Left lung (tissue), 14 donors: ENCODE measurements at places on chromosomes 12 and 14. TPM values are rescaled to one million over a fixed set of nuclear protein-coding genes. Genes with fewer than 3 reads are reported as not detected.

DNA sequence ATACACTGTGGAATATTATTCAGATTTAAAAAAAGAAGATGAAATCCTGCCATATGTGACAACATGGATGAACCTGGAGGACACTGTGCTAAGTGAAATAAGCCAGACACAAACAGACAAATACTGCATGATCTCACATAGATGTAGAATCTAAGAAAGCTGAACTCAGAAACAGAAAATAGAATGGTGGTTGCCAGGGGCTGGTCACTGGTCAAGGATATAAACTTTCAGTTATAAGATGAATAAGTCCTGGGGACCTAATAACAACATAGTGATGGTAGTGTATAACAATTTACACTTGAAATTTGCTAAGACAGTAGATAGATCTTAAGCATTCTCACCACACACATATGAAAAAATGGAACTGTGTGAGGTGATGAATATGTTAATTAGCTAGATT is 161.3 kb upstream of the TMCC3 start:
- no peaks in the 10 kb centered on the region for H3K36me3 ChIP-seq
- H3K4me3 ChIP-seq: no peak overlapping the region
- no peaks in the 10 kb centered on the region for H3K27me3 ChIP-seq
- H3K27ac ChIP-seq: no peak overlapping the region
- DNase-seq: no peak

Gene PCED1B
- 1.0 TPM for polyA plus RNA-seq

Gene IL31
- not detected for polyA plus RNA-seq

DNA sequence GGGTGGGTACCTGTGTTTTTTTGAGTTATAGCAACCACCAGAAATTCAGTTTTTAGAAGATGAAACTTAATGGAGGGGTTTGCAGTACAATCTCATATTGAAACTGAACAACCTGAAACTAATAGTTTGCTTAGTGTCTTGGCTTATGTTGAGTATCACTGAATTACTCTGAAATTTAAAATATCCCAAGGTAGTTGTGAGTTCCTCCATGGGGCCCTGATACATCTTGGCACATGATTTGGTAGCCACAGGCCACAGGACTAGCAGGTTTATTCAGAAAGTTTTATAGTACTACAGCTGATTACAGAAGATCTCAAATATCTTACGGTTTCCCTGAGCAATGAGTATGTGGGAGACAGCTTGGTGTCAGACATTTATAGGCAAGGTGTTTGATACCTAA is 10.4 kb downstream of the PTGES3 start:
- H3K27me3 ChIP-seq: no peaks in the 10 kb centered on the region
- H3K4me3 ChIP-seq: no peak overlapping the region
- H3K4me1 ChIP-seq: peaks cover 74% of the 10 kb centered on the region
- DNase-seq: no peak
- H3K27ac ChIP-seq: no peak overlapping the region

DNA sequence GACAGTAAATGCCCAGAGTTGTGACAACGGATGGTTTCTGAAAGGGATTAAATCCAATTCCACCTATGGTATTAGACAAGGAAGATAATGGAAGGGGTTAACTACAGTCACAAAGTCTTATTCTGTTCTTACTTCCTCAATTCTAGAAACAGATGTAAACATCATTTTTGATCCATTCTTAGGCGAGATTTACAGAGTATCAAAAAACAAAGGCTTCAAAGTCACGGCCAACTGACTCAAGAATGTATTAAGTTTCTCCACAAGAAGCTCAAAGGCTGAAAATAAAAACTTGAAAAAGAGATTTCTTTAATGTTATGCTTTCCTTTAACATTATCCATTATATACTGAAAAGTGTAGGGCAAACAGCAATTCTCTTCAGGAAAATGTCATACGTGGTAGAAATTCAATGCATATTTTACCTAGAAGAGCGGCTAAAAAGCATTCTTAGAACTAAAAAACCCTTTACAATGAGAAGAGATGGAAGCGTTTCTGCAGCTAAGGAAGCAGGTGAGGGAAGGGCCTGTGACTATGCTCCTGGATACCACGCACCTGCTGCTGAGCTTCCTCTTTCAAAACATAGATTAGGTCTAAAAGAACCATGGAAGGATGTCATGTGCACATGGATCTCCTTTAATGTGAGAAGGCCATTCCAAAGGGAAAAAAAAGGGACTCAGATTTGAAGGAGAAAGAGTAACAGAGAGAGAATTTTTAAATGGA is 185.8 kb downstream of the STXBP6 start:
- no peaks in the 10 kb centered on the region for H3K36me3 ChIP-seq
- peaks cover 5% of the 10 kb centered on the region for H3K4me1 ChIP-seq
- no peak for DNase-seq
- no peak overlapping the region for H3K27ac ChIP-seq

GRCh38 chr12:85519163-85519562 is 239.1 kb downstream of the ALX1 start:
- no peaks in the 10 kb centered on the region for H3K4me1 ChIP-seq
- no peak overlapping the region for H3K27ac ChIP-seq
- H3K4me3 ChIP-seq: no peak overlapping the region
- no peaks in the 10 kb centered on the region for H3K27me3 ChIP-seq
- H3K36me3 ChIP-seq: no peaks in the 10 kb centered on the region

Gene NDRG2
- polyA plus RNA-seq: 131 TPM

GRCh38 chr12:31658471-31659086 is 909 bp upstream of the ETFBKMT start:
- peak overlapping the region; percentile 71 for H3K4me3 ChIP-seq
- peaks cover 9% of the 10 kb centered on the region for H3K4me1 ChIP-seq
- peak overlapping the region; percentile 96 for H3K27ac ChIP-seq
- DNase-seq: no peak
- no peaks in the 10 kb centered on the region for H3K27me3 ChIP-seq
- no peaks in the 10 kb centered on the region for H3K36me3 ChIP-seq

DNA sequence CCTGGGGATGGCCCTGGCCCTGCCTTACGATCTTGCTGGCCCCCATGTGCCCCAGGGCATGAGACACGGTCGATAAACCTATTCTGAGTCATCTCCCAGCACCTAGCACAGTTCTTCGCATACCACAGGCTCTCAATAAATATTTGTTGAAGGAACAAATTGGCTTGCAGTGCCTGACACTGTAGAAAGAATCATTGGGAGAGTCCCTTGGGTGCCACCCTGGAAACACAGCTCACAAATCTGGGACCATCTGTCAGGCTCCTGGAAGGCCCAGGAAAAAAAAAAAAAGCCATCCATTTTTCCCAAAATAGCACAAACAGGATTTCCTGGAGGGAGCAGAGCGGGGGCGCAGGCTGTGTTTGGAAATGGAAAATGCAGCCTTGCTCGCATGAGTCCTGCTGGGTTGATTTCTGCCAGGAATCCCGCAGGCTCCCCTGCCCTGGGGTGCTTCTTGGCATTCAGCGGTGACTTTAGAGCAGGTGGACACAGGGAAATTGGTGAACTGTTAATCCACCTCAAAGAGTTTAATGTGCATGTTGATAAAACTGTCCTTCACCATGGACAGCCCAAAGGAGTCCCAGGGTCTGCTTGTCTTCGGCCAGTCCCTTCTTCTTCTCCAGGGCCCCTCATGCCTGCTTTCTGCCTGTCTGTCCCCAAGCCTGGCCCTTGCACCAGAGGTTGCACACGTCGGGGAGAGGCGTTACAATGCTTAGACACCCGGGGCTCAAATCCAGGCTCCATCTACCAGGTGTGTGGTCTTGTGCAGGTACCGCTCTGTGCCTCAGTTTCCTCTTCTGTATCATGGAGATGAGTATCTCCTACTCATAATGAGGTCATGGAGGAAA is 106.1 kb upstream of the RFLNA start:
- H3K27me3 ChIP-seq: no peaks in the 10 kb centered on the region
- peaks cover 13% of the 10 kb centered on the region for H3K4me1 ChIP-seq
- H3K27ac ChIP-seq: no peak overlapping the region
- DNase-seq: no peak
- no peaks in the 10 kb centered on the region for H3K36me3 ChIP-seq
- no peak overlapping the region for H3K4me3 ChIP-seq

Gene SERPINA5
- polyA plus RNA-seq: 0.58 TPM

Gene WIF1
- 227 TPM for polyA plus RNA-seq

GRCh38 chr14:31280871-31281220 is 73.3 kb upstream of the HECTD1 start:
- DNase-seq: no peak
- no peaks in the 10 kb centered on the region for H3K27me3 ChIP-seq
- H3K36me3 ChIP-seq: no peaks in the 10 kb centered on the region
- H3K27ac ChIP-seq: no peak overlapping the region

DNA sequence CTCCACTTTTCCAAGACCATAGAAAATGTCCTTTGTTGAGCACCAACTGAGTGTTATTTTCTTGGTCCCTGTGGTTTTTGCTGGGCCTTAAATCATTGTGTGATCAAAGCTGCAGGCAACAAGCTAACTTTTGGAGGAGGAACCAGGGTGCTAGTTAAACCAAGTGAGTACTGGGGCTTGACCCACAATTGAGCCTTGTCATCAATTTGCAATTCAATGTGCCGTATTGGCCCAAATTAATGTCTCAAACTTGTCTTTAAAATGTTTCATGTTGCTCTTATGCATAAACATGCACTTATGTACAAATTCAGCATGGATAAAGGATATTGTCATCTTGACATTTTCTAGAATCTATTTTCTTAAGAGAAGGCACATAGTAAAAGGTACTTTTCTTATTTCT is 62.3 kb downstream of the DAD1 start:
- no peak for DNase-seq
- H3K27me3 ChIP-seq: no peaks in the 10 kb centered on the region
- H3K36me3 ChIP-seq: no peaks in the 10 kb centered on the region
- no peaks in the 10 kb centered on the region for H3K4me1 ChIP-seq
- H3K4me3 ChIP-seq: no peak overlapping the region

Gene SYT10
- polyA plus RNA-seq: 0.08 TPM
